ENCODE measurements at places on chromosomes 1 and 21. TPM values are rescaled to one million over a fixed set of nuclear protein-coding genes. Genes with fewer than 3 reads are reported as not detected.
A peak's percentile ranks its signal among the peaks of the same experiment; 100 is the strongest.

- no peak for DNase-seq
These were observed 252.4 kb downstream of the TOMM20 start for GRCh38 chr1:234875953-234876855.

GRCh38 chr1:28602536-28603439 lies 10.7 kb downstream of the RAB42 start:
- peak; percentile 57 for DNase-seq

GRCh38 chr1:46003315-46003714 lies 129.1 kb downstream of the PIK3R3 start:
- no peak for DNase-seq

Gene CCDC24
- polyA plus RNA-seq: 19.3 TPM

DNA sequence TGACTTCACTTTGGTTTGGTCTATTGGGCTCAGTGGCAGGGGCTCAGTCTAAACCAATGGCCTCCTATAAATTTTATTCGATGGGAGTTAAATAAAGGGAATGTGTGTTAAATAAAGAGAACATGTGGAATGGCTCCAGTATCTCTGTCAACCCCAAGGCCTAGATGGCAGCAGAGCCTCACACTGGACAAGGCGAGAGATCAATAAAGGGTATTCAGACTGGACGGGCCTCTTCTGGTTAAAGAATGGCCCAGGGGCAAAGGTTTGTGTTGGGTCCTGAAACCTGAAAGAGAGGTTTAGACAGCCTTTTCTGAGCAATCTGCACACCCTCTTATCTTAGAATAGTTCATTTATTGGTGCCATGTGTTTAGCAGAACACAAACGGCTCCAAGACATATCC lies 34.7 kb downstream of the SH3BP5L start:
- DNase-seq: no peak

Gene AIRE
- 0.49 TPM for polyA plus RNA-seq

All from renal cortex interstitium (tissue), 15 donors.